ENCODE measurements at places on chromosomes 7 and 10. TPM values are rescaled to one million over a fixed set of nuclear protein-coding genes. Genes with fewer than 3 reads are reported as not detected.

Gene NSMCE4A
- 85.0 TPM for total RNA-seq

DNA sequence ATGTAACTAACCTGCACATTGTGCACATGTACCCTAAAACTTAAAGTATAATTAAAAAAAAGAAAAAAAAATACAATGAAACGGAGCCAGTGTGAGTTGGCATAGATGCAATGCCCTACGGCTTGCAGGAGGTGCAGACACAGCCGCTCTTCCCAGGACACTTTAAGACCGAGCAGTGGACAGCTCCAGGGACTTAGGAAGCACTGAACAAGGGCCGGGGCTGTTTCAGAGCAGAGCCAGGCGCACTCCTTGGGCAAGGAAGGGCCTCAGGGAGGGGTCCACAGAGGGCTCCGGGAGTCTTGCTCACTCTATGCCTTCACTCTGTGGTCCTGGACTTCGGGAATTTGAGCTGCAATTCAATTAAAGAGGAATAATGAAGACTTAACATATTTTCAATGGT, 355.3 kb downstream of the TCERG1L start:
- no peak for DNase-seq

Gene PRLHR
- total RNA-seq, result not detected

DNA sequence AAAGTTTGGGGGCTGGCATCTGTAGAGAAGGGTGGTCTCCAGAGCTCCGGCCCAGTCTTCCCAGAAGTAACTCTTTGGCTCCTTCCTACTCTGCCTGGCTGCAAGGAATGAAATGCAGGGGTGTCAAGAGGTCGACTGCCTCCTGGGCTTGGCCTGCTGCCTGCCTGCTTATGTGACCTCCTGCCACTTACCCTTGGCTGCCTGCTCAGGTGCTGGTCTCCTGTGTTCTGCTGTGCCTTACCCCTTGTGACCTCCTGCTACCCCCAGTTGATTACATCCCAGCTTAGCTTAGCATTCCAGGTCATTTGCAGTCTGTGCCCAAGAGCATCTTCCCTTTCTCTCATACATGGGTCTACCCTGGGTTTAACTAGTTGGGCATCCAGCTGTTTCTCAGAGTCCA, 180.2 kb downstream of the PTPN20 start:
- DNase-seq, result no peak

GRCh38 chr10:15539262-15539661, 168.2 kb upstream of the FAM171A1 start:
- no peak for DNase-seq

GRCh38 chr7:28483112-28483511, 70.8 kb downstream of the CREB5 start:
- no peak for DNase-seq

DNA sequence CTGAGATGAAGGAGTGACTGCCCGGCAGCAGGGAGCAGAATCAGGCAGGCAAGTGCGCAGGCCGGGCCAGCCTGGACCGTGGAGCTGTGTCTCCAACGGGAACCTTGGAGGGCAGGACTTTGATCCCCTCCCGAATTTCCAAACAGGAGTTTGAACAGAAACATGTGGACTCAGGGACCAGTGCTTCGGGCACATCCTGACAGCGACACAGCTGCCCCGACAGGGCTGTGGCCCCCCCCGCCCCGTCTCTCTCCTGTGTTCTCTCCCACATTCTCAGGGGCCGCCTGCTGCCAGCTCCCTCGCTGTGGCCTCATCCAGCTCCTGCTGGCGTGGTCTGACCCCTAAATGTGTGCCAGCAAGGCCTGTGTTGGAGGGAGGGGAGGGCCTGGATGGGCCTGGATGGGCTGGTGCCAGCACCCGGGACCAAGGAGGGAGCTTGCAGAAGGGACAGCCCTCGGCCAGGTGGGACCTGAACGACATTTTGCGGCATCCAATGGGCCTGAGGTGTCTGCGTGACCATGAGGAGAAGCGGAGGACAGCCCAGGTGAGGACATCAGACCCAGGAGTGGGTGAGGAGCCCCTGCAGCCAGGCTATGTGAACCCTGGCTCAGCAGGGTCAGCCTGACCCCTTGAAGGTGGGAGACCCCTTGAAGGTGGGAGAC, 222.9 kb downstream of the DNAJB6 start:
- no peak for DNase-seq

Gene PDE6C
- not detected for total RNA-seq

- no peak for DNase-seq
These were observed 51.7 kb upstream of the NANOS1 start for GRCh38 chr10:118977835-118978234.

GRCh38 chr7:93736668-93737369, 153.7 kb downstream of the TFPI2 start:
- no peak for DNase-seq

GRCh38 chr7:102473271-102473991, 5.3 kb downstream of the POLR2J start:
- no peak for DNase-seq

GRCh38 chr7:149796287-149796860, 23.0 kb upstream of the ZNF467 start:
- DNase-seq, result peak; percentile 87

Gene CLRN3
- not detected for total RNA-seq

DNA sequence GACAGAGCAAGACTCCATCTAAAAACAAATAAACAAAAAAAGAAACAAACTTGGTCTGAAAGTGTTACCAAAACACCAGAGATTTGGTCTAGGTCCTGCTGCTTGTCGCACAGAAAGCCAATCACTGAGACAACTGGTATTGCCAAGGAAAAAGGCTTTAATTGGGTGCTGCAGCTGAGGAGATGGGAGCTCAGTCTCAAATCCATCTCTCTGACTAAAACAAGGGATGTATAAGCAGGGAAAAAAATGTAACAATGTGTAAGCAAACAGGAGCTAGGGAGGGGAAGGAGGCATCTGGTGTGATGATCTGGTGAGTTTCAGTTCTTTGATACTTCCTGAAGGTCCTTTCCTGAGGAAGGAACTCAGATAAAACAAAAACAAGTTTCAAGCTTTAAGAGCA, 8.4 kb upstream of the PDIA4 start:
- no peak for DNase-seq

DNA sequence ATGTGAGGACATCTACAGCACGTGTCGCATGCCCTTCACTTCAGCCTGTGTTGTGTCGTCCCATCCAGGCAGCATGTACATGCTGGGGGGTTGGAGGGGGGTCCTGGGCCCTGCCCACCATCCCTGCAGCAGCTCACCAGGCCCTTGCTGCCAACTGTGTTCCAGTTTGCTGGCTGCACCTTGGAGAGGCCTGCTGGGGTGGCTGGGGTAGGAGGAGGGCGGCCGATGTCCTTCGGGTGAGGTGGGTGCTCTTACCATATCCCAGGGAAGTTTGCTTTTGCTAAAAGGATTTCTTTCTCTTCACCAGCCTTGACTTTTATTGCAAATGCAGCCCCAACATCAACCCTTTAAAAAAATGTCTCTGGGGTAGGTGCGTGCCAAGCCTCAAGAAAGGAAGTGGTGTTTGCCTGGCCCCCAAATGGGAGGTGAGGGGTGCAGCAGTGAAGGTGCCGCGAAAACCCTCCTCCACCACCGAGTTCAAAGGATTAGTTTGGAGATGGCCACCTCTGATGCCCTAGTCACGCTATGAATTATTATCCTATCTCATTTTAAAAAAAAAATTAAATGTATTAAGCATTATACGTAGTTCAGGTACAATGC, 165.8 kb upstream of the KLF6 start:
- DNase-seq, result no peak

Gene CCDC3
- total RNA-seq, result 0.73 TPM

DNA sequence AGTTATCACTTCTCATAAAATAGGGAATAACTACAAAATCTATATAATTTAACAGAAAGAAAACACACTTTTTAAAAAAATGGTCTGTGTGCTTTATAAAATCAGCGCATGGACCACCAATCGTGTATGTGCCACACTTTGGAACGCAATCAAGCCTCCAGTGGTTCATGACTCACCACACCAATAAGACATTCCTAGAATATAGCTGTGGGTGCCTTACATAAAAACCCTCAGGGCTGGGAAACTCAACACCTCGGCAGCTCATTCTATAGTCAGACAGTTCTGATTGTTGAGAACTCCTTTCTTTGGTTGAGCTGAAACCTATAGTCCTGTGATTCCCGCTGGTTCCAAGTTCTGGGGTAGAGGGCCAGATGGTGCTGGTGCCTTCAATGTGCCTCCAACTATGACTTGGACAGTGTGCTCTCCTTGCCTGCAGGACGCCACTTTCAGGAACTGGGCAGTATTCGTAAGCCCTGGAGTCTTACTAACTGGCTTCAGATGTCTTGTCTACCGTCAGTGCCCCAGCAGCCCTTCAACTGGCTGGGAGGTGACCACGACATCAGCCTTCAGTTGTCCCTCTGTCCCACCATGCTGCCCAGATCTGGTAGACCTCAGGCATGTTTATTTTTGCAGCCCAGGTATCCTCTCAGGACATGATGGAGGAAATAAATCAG, 135.7 kb upstream of the GDF10 start:
- no peak for DNase-seq

DNA sequence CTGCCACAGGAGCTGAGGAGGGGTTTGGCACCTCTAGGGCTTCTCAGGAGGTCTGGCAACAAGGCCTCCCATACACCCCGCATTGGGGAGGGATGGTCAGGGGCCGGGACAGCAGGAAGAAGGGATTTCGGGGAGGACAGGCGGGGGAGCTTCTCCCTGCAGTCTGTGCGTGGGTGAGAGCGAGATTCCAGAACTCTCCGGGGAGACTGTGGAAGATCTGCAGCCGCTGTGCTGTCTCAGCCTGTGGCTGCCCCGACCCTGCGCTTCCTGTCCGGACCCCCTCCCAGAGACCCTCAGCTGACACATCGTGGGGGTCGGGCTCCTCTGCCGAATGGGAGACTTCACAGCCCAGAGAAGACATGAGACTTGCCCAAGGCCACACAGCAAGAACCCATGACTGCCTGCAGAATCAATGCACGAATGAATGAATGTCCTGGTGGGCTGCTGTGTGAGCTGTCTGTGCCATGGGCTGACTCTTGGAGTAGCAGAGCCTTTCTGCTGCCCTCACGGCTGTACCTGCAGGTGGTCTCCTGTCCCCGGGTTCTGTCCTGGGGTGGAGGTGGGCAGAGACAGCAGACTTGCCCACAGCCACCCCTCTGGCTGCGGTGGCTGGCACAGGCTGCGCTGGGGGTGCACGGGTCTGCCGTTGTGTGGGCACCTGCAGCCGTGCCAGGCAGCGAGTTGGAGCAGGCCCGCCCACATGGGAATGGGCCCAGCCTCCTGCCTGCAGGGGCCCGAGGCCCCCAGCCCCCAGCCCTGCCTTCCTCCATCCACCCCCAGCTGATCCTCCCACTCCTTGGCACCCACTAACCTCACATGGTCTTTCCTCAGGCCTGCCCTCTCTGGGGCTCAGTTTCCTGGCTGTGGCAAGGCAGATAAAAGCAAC, 16.3 kb upstream of the LFNG start:
- DNase-seq, result no peak

DNA sequence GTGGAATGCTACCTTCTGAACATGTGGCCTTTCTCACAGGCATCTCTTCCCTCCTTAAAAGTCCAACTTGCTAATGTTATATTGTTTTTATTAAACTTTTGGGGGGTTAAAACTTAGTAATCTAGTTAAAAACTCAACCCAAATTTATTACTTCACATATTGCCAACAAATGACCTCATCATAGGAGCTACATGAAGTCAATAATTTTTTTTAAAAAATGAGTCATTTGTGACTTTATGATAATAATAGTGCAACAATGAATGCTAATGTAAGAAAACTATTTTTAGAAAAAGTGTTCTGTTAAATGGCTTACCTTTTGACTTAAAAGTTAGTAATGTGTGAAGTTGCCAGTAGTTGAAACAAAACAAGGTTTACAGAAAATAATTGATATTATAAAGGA, 325.9 kb upstream of the FZD1 start:
- DNase-seq, result no peak

Gene MOSPD3
- 18.6 TPM for total RNA-seq

- DNase-seq, result peak; percentile 37
These were observed 21.4 kb downstream of the CREB5 start for GRCh38 chr7:28433699-28434219.

DNA sequence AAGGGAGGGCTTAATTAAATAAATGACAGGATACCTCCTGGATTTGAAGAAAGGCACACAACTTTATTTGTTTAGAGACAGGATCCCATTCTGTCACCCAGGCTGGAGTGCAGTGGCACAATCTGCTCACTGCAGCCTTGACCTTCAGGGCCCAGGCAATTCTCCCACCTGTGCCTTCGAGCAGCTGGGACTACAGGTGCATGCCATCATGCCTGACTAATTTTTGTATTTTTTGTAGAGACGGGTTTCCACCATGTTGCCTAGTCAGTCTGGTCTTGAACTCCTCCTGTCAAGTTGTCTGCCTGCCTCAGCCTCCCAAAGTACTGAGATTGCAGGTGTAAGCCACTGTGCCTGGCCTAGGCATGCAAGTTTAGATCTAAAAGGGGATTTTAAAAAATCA, 272.7 kb upstream of the MBL2 start:
- DNase-seq, result no peak

DNA sequence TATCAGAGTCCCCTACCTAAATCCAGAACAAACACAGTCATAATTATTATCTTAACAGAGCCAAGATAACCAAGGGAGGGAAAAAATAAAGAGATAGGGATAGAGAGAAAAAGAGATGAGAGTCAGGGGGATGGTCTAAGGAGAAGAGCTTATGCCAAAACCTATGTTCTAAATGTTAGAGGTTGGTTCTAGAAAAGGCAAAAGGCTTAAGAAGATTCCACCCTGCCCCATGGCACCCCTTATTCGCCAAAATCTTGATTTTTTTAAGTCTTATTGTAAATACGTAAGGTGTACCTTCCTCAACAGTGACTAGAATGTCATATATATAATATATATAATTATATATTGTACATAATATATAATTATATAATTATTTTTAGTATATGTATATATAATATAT, 29.6 kb upstream of the CTNNA3 start:
- DNase-seq, result no peak

DNA sequence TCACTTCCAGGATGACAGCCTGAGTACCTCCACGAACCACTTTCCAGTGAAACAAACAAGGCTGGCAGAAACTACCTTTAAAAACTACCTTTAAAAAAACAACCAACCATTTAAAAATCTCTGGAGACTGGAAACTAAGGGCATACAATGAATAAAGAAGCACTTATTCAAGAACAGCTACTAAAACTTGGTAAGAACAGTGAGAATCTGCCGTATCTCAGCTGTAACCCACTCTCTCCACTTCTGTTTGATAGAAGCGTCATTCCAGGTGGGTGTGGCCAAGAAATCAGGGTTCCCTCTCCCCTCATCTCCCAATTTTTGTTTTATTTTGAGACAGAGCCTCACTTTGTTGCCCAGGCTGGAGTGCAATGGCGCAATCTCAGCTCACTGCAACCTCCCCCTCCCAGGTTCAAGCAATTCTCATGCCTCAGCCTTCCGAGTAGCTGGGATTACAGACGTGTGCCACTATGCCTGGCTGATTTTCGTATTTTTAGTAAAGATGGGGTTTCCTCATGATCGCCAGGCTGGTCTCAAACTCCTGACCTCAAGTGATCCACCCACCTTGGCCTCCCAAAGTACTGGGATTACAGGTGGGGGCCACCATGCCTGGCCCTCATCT, 158.8 kb upstream of the CHST15 start:
- DNase-seq, result no peak

GRCh38 chr7:73786588-73786987, 16.5 kb upstream of the CLDN3 start:
- no peak for DNase-seq

Gene WDFY4
- total RNA-seq, result not detected

Data from H7 (cell line).